ENCODE measurements at places on chromosomes 16 and 17.

DNA sequence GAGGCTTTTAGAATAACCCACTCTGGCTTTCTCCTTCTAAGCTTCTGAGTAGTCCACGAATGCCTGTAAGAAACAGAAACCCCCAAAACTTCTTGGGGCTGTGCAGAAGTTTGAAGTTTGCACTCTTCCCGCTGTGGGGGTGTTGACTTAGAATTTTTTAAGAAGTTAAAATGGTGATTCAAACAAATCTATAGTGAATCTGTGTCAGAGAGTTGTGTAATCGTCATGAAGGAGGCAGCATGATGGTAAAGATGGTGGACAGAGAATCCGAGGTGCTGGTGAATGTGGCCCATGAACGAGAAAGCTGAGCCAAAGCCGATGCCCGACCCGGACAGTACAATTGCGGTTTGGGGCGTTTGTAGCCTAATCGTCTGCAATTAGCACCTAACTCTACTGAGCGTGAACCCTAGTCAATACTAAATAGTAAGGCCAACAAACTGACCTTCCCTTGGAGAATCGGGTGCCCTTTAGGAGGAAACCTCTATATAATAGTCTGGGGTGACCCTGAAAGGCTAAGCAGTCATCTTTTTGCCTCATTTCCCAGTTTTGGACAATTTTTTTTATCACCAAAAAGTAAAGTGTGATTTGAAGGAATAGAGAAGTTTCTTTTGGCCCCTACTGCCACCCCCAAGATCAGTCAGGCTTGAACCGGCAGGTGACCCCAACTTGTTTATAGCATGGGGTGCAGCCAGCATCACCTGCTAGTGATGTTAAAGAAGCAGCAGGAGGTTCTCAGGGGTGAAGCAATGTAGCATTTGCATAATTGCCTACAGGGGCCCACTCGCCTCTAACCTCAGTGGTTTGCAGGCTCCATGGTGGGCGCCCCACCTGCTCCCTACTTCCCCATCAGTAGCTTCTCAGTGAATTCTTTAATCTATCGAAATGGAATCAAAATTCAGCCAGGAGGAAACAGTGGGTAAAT is 11.2 kb downstream of the IRF8 start:
- DNase-seq, result no peak

- no peak for DNase-seq
These were observed 42.6 kb downstream of the TRARG1 start for GRCh38 chr17:1322014-1322428.

- DNase-seq, result no peak
These were observed 239.9 kb upstream of the TNRC6C start for GRCh38 chr17:77718669-77718961.

DNA sequence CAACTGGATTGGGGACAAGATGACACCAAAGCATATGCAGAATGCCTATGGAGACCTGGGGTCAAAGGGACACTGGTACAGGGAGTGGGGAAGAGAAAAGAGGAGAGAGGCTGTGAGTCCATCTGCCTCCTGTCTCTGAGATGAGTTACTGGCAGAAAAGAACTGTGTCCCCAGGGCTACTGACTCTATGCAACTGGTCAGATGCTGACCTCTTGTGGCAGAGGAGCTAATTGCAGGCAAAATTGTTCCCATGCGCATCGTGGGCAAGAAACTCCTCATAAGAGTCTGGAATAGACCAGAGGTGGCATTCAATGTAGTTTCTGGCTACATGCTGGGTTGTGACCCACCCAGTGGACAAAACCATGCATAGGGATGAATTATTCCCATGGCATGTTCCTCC is 26.1 kb upstream of the MLKL start:
- no peak for DNase-seq

- no peak for DNase-seq
These were observed 70.3 kb downstream of the SEC14L1 start for GRCh38 chr17:77210946-77211541.

GRCh38 chr17:5110816-5111215 is 862 bp downstream of the ZNF232 start:
- DNase-seq, result no peak

DNA sequence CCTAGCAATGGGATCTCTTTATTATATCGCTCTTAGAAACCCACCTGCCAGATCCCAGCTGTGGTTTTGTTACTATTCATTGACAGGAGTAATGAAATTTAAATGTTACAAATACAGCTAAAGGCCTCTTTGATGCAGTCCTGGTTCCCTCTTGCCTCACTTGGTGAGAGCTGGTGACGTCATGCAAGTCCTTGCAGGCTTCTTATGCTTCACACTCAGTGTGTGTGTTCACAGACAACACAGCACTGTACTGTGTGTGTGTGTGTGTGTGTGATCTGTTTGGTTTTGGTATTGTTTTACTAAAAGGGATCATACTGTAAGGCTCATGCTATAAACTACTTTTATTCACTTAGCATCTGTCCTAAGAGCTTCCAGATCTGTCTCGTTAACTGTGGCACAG is 75.0 kb downstream of the USP22 start:
- no peak for DNase-seq

- peak; percentile 31 for DNase-seq
These were observed 34.0 kb downstream of the PGS1 start for GRCh38 chr17:78412403-78412802.

GRCh38 chr17:75549246-75550138 is 24.0 kb downstream of the LLGL2 start:
- DNase-seq, result no peak

GRCh38 chr17:77045441-77046041 is 95.2 kb upstream of the SEC14L1 start:
- no peak for DNase-seq

- DNase-seq, result no peak
These were observed 1.8 kb upstream of the TPPP3 start for GRCh38 chr16:67395105-67395457.

GRCh38 chr16:6517020-6517720 is 815.5 kb upstream of the RBFOX1 start:
- no peak for DNase-seq

- DNase-seq, result no peak
These were observed 3.0 kb upstream of the NRN1L start for GRCh38 chr16:67881621-67882161.

GRCh38 chr16:85447693-85448313 is 165.3 kb upstream of the GSE1 start:
- no peak for DNase-seq

All from AG08395 (cell line).